Activated CD8-positive, alpha-beta memory T cell treated with anti-CD3 and anti-CD28 coated beads, Interleukin-2, amount 10 ng/mL, durations not matched to agents 7 days and 5 days (primary cell): ENCODE measurements at places on chromosomes 4 and X. TPM values are rescaled to one million over a fixed set of nuclear protein-coding genes. Genes with fewer than 3 reads are reported as not detected.

The SAGE1 gene
- total RNA-seq: not detected

The TLR6 gene
- total RNA-seq: 1.3 TPM

The ZAR1 gene
- total RNA-seq: not detected

The CDS1 gene
- total RNA-seq: not detected

The DKK2 gene
- not detected for total RNA-seq

The MID2 gene
- total RNA-seq: 3.8 TPM

The CYLC1 gene
- total RNA-seq: not detected

The FAM114A1 gene
- not detected for total RNA-seq

The RNF150 gene
- 0.05 TPM for total RNA-seq

The POU4F2 gene
- total RNA-seq: not detected

The CPLX1 gene
- total RNA-seq: 1.3 TPM
